ENCODE measurements at places on chromosomes 6 and 20.

DNA sequence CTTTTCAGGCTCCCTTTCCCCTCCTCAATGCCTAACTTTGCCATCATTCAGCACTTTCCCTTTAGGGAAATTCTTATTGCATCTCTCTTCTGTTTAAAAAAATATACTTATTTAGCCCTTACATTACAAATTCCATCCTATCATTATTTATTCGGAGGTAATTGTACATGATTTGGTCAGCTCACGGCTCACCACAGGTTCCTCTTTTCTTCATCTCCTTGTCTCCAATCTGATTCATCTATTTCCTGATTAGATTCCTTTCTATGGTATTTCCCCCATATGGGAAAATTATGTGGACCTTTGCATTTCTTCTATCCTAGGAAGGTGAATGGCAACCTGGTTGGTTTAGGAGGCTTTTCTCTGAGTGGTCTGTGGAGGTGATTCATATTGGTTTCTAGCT, 12.9 kb upstream of the EMILIN3 start:
- no peak for DNase-seq

DNA sequence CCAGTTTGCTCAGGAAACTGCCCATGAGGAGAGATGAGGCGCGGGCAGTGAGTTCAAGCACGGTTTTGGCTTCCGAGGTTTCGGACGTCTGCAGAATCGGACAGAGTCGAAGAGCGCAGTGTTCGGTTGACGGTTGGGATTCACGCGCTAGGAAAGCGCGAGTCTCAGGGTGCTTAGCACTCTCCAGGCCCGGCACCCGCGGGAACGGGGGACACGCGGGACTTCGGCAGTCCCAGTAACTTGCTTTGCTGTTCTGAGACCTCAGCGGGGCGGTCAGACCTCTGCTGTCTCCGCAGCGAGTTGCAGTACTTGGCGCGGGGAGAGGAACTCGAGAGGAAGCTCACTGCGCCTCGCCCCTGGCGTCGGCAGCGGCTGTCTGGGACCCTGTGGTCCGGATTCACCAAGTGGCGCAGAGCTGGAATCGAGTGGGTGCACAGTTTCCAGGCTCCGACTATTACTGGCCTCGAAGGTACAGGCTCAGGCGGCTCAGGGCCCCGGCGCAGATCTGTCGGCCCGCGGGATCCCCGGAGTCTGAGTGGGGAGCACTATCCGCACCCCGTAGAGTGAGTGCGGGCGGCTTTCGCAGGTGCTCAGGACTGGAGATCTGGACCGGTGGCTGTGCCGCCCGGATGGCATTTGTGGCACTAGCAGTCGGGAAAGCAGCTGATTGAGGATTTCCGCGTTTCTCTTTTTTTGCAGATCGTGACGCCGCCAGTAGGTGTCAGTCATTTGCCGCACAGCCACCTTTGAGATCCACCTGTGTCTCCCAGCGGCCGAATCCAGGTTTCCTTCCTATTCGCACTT, at the start of gene POM121L2:
TSS of gene POM121L2 (minus strand) at position 128 of the 804 bp plus-strand sequence. CDS start at position 25, 103 bp downstream.
- DNase-seq: peak; percentile 47

DNA sequence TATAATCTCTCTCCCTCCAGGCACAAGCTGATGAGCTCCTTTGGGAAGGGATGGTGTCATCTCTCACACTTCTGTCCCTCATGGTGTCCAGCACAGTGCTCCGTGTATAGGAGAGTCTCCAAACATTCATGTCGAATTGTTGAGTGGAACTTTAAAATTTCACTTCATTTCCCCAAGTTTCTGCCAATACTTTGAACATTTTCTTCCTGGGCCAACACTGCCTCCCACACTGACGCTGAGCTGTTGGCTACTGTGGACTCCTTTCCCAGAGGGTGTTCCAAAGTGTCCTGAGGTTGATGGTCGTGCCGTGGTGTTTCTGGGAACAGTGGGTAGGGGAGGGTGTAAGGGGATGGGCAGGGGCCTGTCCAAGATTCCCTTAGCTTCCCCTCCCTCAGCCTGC, 122.7 kb downstream of the TIAM2 start:
- no peak for DNase-seq

GRCh38 chr6:159809149-159809548, 9.1 kb downstream of the PNLDC1 start:
- DNase-seq: no peak

DNA sequence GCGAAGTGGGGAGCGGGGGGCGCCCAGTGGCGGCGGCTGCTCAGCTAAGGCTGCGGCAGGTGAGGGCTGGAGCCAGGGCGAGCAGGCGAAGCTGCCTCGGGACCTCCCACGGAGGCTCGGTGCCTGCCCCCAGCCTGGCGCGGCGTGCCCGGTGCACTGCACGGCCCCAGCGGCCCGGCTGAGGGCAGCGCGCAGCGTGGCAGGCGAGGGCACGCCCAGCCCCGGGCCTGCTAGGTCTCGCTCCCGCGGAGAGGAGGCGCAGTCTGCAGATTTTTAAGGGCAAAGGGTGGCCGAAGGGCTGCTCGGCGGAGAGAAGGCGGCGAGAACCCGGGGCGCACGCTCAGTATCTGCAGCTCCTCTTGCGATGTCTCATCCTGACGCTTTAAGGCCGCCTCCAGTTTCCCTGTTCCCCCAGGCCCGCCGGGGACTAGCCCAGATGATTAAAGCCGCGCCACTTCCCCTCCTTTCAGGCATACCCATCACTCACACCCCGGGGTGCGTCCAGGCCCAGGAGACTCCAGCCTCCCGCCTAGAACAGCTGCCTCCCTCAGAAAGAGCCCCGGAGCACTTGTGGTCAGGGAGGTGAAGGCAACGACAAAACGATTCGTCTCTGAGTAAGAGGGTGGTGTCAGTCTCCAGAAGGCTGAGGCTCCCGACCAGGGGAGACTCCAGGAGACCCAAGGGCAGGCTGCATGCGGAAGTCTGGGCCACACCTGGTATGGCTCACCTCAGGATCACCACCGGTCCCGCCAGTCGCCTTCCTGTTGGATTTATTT, at the start of gene FERMT1:
TSS of gene FERMT1 (minus strand) at position 158 of the 776 bp plus-strand sequence. CDS start 3,476 bp downstream, outside the sequence.
- DNase-seq: no peak

DNA sequence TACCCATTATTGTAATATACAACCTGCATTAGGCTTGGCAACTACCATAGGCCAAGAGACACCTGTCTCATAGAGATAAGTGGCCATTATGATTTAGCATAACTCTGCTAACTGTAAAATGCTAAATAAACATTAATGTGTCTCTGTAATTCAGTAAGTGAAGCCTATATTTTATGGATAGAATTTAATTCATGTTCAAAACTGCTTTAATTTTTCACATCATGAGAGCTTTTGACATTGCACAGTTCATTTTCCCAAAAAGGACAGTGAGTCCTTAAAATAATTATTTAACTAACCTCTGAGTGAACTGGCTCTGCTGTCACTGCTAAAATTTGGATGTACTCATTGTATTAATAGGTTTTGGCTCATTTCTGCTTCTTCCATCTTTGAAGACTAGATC, 41.4 kb upstream of the TMX4 start:
- no peak for DNase-seq

DNA sequence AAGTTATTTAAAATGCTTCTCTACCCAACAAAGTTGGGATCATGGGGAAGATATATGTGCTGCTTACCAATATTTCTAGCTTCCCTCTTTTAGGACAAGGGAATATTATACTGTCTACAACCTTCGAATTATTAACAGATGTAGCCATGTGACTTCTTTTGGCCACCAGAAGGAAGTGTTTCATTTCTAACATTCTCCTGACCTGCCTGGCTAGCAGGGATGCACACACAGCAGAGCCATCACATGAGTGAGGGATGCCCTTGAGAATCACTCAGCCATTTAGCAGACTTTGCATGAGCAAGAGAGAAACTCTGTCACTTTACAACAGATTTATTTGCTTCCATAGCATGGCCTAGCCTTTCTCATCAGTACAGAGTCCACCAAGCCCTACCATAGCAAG, 230.7 kb upstream of the MARCKS start:
- DNase-seq: no peak

- DNase-seq: no peak
These were observed 21.6 kb downstream of the SPAG4 start for GRCh38 chr20:35637276-35637675.

- DNase-seq: no peak
These were observed 6.5 kb upstream of the USP45 start for GRCh38 chr6:99521633-99522151.

- DNase-seq: no peak
These were observed 509.4 kb downstream of the KIF16B start for GRCh38 chr20:16063881-16064280.

- no peak for DNase-seq
These were observed 561.6 kb upstream of the CHD6 start for GRCh38 chr20:42179768-42180167.

DNA sequence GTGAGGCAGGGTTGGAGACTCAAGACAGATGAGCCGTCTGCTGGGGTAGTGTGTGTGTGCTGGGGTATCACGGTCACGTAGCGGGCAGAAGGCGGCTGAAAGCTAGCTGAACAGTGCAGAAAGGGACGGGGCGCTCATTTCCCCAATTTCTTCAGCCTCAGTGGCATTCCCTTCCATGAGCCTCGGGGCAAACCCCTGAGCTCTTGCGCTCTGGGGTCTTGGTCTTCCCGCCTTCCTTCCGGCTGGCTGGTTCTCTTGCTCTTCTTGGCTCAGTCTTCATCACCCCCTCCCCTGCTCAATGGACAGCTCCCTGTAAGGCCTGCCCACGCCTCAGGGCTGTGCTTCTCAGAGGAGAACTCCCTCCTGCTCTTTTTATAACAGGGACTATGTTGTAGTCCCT, 15.5 kb upstream of the TMEM181 start:
- DNase-seq: no peak

DNA sequence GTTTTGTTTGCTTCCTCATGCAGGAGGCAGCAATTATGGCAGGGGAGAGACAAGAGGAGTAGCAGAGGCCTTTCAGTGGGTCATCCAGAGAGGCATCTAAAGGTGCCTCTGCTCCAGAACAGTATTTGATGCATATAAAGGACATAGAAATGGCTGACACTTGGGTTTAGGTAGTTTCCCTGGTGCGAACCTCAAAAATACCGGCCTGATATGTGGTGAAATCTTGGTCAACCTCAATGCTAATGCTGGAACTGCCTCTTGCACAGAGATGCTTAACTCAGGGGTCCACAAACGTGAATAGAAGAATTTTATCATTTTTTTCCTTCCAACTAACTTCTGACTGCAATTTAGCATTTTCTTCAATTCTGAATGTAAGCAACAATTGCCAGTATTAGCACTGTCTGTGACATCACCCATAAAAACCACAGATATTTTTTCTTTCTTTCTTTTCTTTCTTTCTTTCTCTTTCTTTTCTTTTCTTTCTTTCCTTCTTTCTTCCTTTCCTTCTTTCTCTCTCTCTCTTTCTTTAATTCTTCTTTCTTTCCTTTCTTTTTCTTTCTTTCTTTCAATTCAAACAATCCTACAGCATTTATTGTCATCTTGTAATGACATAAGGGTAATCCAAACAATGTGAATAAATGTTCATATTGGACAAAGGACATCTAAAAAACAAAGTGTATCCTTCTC, 180.0 kb upstream of the UST start:
- no peak for DNase-seq

GRCh38 chr6:158560836-158561320, 987 bp downstream of the TMEM181 start:
- no peak for DNase-seq

DNA sequence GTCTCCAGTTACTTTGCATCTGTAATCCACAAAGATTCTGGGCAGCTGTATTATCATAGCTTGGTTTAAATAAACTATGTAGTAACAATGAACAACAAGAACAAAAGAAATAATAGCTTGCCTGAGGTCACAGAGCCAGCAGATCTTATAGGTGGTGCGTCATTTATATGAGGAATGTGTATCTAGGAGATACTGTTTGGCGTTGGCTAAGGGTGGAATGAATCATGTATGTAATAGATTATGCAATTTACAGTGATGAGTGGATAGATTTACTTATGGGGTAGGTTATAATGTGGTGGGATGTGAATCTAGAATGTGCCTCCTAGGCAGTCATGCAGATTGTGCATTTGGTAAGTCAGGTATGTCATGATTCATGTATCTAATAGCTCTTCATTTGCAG, 42.8 kb downstream of the HNF4A start:
- DNase-seq: no peak

- no peak for DNase-seq
These were observed 707.9 kb downstream of the RFPL4B start for GRCh38 chr6:113055061-113055460.

- peak; percentile 26 for DNase-seq
These were observed 71.0 kb upstream of the SAMD3 start for GRCh38 chr6:130293800-130294199.

GRCh38 chr20:38999217-38999616, 37.1 kb downstream of the DHX35 start:
- no peak for DNase-seq

- no peak for DNase-seq
These were observed 276.7 kb downstream of the ADGRB3 start for GRCh38 chr6:68911811-68912210.

DNA sequence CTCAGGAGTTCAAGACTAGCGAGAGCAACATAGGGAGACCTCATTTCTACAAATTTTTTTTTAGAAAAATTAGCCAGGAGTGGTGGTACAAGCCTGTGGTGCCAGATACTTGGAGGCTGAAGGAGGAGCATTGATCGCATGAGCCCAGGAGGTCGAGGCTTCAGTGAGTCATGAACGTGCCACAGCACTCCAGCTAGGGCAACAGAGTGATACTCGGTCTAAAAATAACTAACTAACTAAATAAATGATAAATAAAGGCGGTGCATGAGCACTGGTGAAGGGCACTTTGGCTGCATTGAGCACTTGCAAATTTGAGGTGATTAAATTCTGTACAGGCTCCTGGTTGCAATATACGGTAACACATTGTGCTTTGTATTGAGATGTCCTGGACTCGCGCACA, 13.5 kb downstream of the HLA-A start:
- DNase-seq: no peak

DNA sequence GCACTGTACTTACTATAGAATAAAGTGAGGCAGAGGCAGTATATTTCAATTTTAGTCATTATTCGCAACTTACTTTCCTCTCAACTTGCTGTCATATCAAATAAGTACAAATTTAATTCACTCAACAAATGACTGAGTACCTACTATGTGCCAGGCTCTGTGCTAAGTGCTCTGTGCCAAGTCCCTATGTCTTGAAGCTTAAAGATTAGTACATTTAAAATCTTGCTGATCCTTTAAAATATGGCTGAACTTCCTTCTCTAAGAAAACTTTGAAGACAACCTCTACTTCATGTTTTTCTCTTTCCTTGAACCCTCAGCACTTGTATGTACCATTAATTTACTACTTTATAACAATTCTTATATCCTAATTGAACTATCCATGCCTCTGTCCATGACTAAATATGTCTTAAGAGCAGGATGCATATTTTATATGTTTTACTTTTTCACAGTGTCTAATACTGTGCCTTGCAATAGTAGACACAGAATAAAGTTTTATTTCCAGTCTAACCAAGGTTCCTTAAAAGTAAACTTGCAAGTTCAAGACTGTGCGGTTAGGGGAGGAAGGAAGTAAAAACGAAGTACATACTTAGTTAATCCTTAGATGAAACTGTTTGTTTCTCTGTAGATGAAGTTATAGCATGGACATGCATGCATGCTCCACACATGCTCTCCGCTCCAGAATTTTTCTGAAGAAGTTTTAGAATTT, 10.0 kb upstream of the LATS1 start:
- DNase-seq: no peak

- DNase-seq: no peak
These were observed 187.2 kb downstream of the LRFN2 start for GRCh38 chr6:40399888-40400457.

GRCh38 chr20:63179687-63180568, 36.0 kb downstream of the YTHDF1 start:
- DNase-seq: no peak

GRCh38 chr6:24419526-24419925, 16.8 kb downstream of the MRS2 start:
- no peak for DNase-seq
